Stimulated activated CD8-positive, alpha-beta memory T cell treated with anti-CD3 and anti-CD28 coated beads, Interleukin-12 subunit alpha, Interleukin-12 subunit beta, amount 100 ng/mL, for 1 hour (primary cell): ENCODE measurements at places on chromosomes 3 and 15.

DNA sequence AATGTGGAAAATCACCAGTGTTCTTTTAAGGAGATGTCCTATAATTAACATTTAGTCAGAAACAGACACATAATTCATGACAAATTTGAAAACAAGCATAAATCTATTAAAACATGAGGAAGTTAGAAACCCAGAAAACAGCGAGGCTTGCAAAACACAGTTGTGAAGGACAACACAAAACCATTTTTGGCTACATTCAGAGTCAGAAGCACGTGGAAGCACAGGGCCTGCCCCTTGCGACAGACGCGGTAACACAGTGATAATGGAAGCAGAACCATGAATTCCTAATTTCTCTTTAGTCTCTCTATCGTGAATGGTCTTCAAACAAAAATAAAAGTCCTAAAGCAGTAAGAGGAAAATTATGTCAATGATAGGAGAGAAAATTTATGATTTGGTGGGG lies 12.2 kb downstream of the NCEH1 start:
- no peak for DNase-seq

- DNase-seq, result no peak
Measured at GRCh38 chr3:64685800-64686445, 1.9 kb downstream of the ADAMTS9 start.

GRCh38 chr3:141191097-141191749 lies 40.4 kb upstream of the PXYLP1 start:
- no peak for DNase-seq

DNA sequence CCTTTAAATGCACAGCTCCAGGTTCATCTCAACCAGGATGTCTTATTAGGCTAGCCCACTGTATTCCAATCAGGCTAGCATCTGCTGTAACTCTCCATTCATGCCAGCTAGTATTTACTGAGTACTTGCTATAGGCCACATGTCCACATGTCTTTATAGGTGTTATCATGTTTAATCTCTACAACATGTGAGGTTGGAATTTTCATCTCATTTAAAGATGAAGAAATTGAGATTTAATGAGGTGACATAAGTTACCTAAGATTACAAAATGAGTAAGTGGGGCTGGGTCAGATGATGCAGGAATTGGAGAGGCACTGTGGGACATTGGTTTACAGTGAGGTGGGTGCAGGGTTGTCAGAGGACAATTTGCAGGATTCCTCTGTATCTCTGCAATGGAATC lies 2.9 kb downstream of the IFT122 start:
- DNase-seq, result no peak

DNA sequence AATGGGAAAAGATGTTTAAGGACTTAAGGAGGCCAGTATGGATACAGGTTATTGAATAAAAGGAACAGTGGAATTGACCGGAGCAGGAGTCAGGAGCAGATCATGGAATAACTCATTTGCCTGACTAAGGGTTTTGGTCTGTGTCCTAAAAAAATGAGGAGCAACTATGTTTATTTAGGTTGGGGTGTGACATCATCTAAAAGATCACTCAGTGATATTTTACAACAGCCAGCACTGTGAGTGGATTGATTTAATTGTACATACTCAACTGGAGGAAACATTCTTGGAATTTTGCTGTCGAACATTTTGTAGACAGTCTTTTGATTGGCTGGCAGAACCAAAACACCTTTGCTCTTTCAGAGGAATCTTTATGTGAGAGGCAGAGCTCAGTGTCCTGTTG lies 348.6 kb upstream of the CDIN1 start:
- no peak for DNase-seq

GRCh38 chr3:161343986-161344385 lies 27.3 kb downstream of the SPTSSB start:
- no peak for DNase-seq

GRCh38 chr3:99365396-99365795 lies 273.0 kb upstream of the COL8A1 start:
- DNase-seq, result no peak

- DNase-seq, result no peak
Measured at GRCh38 chr3:57600195-57600594, 3.1 kb upstream of the ARF4 start.

DNA sequence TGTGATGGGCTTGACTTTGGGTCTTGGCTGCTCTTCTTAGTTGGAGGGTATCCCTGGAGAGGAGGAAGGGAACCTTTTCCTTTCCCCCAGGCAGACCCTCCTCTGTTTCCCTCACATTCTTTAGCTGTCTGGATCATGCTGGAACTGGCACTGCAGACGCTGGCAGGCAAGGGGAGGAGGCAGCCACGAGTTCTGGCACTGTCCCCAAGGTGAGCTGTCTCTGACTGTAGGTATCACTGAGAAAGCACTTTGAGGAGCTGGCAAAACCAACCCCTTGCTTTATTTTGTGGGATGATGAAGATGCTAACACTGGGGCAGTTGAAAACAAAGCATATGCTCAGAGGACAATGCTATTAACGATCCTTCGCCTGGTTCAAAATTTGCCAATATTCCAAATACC lies 175.0 kb downstream of the SOX2 start:
- no peak for DNase-seq

DNA sequence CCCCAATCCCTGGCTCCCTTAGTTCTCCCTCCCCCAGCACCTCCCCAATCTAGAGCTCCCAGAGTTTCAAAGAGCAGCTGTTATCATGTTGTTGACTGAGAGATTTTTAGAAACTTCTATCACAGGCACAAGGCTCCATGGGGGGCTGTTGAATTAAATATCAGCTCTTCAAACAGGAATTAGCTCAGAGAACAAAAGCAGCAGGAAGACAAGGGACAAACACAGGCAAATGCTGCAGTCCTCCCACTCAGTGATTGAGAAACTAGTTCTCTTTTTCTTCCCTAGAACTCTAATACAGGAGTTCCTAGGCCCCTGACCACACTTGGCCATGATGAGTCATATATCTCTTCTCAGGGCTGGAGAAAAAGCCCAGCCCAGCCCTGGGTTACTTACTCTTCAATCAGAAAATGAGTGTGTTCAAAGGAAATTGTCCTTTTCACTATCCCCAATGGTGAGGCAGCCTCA lies 262.1 kb downstream of the IGSF11 start:
- no peak for DNase-seq

- DNase-seq, result no peak
Measured at GRCh38 chr3:31848911-31849310, 132.2 kb downstream of the OSBPL10 start.
